Left lung (tissue), 14 donors: ENCODE measurements at places on chromosomes 7 and 10. TPM values are rescaled to one million over a fixed set of nuclear protein-coding genes. Genes with fewer than 3 reads are reported as not detected.

Gene MYH16
- total RNA-seq, result not detected

- no peak for DNase-seq
Measured at GRCh38 chr7:116802144-116802745, 60.1 kb upstream of the CAPZA2 start.

GRCh38 chr10:70816220-70816894 lies 609 bp downstream of the SGPL1 start:
- DNase-seq, result peak; percentile 68

GRCh38 chr7:82266081-82266480 lies 177.5 kb downstream of the CACNA2D1 start:
- no peak for DNase-seq

DNA sequence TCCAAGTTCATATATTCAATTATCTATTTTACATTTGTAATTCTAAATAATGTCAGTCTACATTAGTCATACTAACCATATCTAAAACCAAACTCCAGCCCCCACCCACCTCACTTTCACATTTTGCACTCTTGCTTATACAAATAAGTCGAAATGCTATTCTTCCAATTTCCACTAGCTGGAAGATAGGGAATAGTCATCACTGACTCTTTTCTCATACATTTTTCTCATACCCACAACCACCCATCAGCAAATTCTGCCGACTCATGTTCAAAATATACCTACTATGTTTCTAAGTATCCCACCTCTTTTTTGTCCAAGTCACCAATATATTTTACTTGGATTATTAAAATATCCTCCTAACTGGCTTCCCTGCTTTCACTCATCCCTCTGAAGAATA lies 93.2 kb upstream of the DGKB start:
- no peak for DNase-seq

GRCh38 chr10:114962441-114962840 lies 24.4 kb downstream of the TRUB1 start:
- DNase-seq, result no peak

GRCh38 chr7:18659746-18660145 lies 164.2 kb downstream of the HDAC9 start:
- DNase-seq, result no peak

Gene CYP17A1
- total RNA-seq, result 0.58 TPM

Gene KCTD7
- total RNA-seq, result 12.4 TPM

Gene OR9A4
- total RNA-seq, result not detected

Gene GALNT17
- 8.9 TPM for total RNA-seq

Gene PGAM2
- total RNA-seq, result not detected

Gene GPR26
- not detected for total RNA-seq

Gene CPVL
- total RNA-seq, result 37.8 TPM

Gene ZNF107
- 7.3 TPM for total RNA-seq

DNA sequence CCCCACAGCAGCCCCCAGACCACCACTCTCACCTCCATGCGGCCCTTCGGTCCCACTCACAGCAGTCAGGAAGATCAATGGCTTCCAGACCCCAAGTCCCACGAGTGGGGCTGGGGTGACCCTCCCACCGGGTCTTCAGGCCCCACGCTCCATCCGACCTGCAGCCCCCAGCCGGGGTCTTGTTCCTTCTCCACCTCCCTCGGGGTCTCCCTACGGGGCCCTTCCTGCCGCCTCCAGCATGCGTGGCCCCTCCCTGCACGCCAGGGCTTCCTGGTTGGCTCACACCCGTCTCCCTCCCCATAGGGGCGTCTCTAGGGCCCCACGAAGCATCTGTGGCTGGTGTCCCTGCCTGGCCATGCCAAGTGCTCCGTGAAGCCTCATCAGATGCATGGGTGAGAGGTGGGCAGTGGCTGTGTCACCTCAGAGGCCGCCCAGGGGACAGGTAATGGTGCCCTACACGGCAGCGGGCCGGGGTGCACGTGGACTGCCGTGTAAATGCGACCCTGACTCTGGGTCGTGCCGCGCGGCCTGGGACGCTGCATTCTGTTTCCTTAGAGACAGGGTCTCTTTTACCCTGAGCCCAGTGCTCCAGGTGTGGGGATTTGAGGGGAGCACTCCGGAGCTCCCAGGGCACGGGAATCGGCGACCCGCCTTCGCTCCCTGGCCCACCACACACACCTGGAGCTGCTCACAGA lies 19.9 kb downstream of the ADAP1 start:
- DNase-seq, result no peak

- DNase-seq, result no peak
Measured at GRCh38 chr10:32408690-32409089, 37.2 kb upstream of the CCDC7 start.

Gene LRRC18
- total RNA-seq, result 0.50 TPM

Gene PNLIP
- not detected for total RNA-seq

DNA sequence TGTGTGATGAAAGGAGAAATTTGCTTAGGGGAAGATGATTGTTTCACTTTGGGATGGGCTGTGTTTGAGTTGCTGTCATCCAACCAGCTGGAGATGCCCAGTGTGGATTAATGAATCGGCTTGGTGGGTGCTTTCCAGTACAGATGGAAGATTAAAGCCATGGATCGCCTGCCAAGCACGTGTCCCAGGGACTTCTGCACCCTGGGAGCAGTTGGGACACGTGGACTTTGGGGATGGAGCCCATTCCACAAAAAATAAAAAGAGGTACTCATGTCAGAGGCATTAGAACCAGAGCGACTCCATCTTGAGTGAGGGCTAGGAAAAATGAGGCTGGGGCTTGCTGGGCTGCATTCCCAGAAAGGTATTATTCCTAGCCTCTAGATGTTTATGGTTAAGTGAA lies 29.3 kb upstream of the PRLHR start:
- DNase-seq, result no peak

- DNase-seq, result no peak
Measured at GRCh38 chr10:132503581-132504421, 33.8 kb upstream of the INPP5A start.

Gene MYOZ1
- 0.99 TPM for total RNA-seq

GRCh38 chr7:105841866-105842265 lies 34.5 kb downstream of the ATXN7L1 start:
- no peak for DNase-seq
